Activated CD8-positive, alpha-beta memory T cell treated with anti-CD3 and anti-CD28 coated beads for 48 hours (primary cell): ENCODE measurements at places on chromosomes 1 and 21.

DNA sequence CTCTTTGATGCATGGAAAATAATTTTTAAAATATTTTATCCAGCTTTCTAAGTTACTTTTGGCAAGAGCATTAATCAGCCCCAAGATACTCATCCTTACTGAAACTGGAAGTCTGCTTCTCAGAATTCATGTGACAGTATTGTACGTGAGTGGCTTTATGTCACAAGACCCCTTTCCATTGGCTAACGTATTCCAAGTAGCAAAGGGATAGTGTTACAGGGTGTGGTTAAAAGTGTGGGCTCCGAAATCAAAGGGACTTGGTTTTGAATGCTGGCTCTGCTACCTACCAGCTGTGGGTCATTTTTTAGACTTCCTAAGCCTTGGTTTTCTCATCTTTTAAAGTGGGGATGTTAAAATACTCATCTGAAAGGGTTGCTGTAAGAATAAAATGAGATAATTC lies 91.7 kb downstream of the RHOU start:
- no peak for DNase-seq

DNA sequence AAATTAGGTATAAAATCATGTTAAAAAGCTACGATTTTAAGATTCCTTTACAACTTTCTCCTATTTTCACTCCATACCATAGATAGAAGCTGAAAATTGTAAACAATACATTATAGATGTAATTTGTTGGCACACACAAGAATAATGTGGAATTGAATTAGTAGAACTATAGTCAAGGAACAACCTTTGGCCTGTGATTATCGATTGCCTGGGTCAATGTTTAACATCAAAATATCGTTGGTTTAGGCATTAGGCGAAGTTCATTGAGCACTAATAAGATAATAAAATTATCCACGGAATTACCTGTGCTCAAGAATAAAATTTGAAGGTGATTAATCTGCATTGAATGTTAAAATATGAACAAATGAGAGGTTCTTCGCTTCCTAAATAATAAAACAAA lies 455.1 kb upstream of the ZP4 start:
- no peak for DNase-seq

GRCh38 chr1:229116114-229116513 lies 154.8 kb upstream of the RAB4A start:
- DNase-seq: no peak

- no peak for DNase-seq
Observed at GRCh38 chr1:22711591-22712501, 1.2 kb downstream of the EPHB2 start.

DNA sequence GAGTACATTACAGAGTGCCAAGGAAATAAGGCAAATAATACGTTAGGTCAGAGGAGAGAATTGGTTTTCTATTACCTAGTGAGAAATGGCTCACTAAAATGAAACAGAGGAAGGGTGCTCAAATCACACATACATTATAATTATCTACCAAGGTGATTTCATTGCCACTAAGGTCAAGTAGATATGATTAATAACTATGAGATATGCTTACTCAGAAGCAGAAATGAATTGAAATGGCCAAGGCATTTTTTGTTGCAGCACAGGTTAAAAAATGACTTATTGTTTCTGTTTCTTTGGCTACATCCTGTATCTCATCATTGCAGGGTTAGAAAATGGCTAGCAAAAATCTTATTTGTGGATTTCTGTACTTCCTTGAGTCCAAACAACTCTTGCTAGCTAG lies 154.5 kb upstream of the GORAB start:
- DNase-seq: no peak

- DNase-seq: no peak
Observed at GRCh38 chr1:151372058-151372934, at the start of gene SELENBP1. Gene SELENBP1 (minus strand): TSS chr1:151372705. CDS start chr1:151372641, 64 bp downstream.

DNA sequence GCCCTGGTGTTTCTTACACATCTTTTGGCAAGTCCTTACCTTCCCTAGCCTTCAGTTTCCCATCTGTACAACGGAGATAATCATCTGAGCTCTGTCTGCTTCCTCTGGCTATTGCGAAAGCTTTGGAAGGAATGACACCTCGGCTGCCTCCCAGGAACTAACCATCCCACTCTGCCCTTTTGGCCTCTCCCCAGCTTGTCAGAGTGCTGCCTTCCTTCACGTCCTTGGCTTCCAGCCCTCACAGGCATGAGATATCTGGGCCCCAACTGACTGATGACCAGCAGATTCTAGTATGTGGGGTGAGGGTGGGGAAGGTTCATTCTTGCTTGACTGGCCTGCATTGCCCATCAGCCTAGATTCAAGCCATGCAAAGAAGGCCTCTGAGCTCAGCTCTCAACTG lies 253.1 kb upstream of the FGGY start:
- no peak for DNase-seq

DNA sequence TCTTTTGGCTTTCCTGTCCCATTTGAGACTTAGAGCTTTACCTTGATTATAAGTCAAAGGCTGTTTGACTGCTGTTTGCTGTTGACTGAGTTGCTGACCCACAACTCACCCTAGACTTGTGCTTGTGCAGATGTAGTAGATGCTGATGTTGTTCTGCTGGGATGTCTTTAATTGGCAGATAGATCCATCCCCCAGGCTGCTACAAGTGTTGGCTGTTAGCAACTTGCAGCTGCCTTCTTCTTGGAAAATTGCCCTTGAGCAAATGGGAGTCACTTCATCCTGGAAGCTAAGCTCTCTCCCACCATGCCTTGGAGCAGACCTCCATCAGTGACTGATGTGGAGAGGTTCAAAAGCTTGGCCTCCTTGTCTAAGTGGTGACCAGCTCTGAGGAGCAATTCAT lies 139.3 kb upstream of the KIAA0040 start:
- no peak for DNase-seq

GRCh38 chr21:14488672-14489204 lies 57.4 kb downstream of the SAMSN1 start:
- DNase-seq: no peak

DNA sequence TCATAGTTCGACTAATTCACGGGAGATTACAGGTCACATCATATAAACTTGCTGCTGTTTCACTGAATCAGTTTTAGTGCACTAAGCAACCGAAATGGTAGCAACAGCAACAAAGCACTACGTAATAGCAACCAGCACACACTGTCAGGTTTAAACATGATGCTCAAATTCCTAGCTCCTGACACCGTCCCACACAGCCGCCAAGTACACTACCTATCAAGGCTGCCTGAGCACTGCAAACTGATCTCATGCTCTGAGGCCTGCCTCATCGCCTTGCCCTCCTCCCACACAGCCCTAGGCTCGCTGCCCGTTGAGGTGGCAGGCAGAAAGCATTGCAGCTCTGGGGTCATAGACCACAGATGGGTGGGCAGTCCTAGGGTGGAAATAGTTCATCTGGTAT lies 12.4 kb downstream of the LAMC2 start:
- no peak for DNase-seq

GRCh38 chr1:156430866-156431265 lies 61.9 kb downstream of the RHBG start:
- no peak for DNase-seq

DNA sequence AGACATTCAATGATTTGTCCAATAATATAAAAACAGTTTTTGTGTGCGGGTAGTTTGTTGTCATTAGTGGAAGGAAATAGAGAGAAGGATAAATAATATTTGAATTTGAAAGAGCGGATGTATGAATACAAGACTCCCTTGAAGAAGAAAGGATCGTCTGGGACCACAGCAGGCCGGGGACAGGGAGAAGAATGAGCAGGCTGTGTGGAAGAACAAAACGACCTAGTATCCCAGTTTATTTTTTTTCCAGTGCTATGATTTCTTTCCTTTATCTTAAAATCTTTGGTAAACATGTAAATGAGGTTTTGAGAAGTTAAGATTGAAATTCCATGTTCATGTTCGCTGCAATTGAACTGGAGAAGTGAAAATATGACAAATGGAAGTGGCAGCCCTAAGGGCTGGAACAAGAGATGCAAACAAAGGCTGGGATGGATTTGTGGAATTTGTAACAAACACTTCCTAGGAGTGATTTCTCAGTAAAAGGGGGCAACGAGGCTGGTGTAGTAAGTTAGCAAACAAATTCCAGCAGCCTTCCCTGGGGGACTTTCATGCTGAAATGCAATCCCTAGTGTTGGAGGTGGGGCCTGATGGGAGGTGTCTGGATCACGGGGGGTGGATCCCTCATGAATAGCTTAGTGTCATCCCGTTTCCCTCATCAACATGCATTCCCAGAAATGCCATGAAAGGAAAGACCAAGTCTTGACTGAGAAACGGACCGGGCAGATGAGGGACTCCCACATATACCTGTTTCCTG lies 10.2 kb upstream of the IFI16 start:
- no peak for DNase-seq

- DNase-seq: no peak
Observed at GRCh38 chr1:145758116-145758515, 38.8 kb downstream of the CD160 start.

- DNase-seq: no peak
Observed at GRCh38 chr1:67323087-67323486, 15.4 kb downstream of the IL12RB2 start.

GRCh38 chr1:167137332-167137781 lies 43.5 kb downstream of the STYXL2 start:
- no peak for DNase-seq

GRCh38 chr1:177211231-177211630 lies 40.5 kb downstream of the BRINP2 start:
- DNase-seq: no peak

- no peak for DNase-seq
Observed at GRCh38 chr1:220876511-220877376, 2.5 kb upstream of the HLX start.

- DNase-seq: peak; percentile 7
Observed at GRCh38 chr1:230977761-230978490, 735 bp downstream of the TTC13 start.
